ENCODE measurements at places on chromosomes 2 and 18.

GRCh38 chr2:147904051-147904450, 59.2 kb downstream of the ACVR2A start:
- no peak for DNase-seq

- no peak for DNase-seq
Measured at GRCh38 chr18:62457877-62458276, 64.9 kb upstream of the ZCCHC2 start.

GRCh38 chr2:222690564-222691200, 19.2 kb downstream of the MOGAT1 start:
- DNase-seq, result peak; percentile 78

- no peak for DNase-seq
Measured at GRCh38 chr2:45220227-45220626, 211.0 kb upstream of the SIX2 start.

GRCh38 chr2:60530660-60531281, 22.7 kb downstream of the BCL11A start:
- no peak for DNase-seq
